GM13977 (cell line): ENCODE measurements at places on chromosomes 6 and 20.

- DNase-seq = no peak
Observed at GRCh38 chr6:137666202-137666774, 172.1 kb upstream of the OLIG3 start.

- DNase-seq = no peak
Observed at GRCh38 chr20:51064137-51064536, 41.2 kb upstream of the KCNG1 start.

GRCh38 chr20:3174442-3175261 is 1.3 kb upstream of the LZTS3 start:
- no peak for DNase-seq

- no peak for DNase-seq
Observed at GRCh38 chr6:37150314-37150713, 19.6 kb upstream of the PIM1 start.

GRCh38 chr20:25865715-25866656 is 169.3 kb upstream of the ZNF337 start:
- peak; percentile 71 for DNase-seq

DNA sequence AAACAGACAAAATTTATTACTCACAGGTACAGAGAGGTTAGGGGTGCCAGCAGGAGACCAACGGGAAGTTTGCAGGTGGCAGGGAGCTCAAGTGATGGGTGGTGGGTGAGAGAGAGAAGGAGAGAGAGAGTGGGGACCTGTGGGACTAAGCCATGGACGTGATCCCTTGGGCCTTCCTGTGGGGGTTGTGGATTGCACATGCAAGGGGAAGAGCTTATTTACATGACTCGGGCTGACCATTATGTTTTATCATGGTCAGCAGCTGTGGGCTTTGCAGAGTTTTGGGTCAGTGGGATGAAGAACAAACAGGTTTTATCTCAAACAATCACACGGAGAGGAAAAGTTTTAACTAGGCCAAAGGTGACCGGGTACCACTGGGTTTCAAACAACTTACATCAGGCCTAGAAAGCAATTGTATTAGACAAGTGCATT is 156.2 kb upstream of the EXOC2 start:
- DNase-seq = no peak

GRCh38 chr6:127586372-127586771 is 9.4 kb downstream of the C6orf58 start:
- no peak for DNase-seq

DNA sequence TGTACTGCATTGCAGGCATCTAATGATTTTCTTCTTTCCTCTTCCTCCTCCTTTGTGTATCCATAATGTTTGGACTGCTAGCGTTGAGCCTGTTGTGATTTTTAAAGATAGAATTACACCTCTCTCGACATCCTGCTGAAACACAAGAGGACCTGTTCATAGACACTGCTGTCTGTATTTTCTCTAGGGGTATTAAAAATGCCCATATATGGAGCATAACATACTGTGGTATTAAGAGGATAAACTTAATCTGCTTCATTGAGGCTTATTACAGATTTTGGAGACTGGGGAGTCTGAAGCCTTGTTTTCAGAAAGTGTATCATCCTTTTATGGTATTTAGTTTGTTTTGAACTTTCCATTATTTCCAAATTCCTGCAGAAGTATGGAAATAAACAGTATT is 414.3 kb downstream of the CDKAL1 start:
- no peak for DNase-seq

DNA sequence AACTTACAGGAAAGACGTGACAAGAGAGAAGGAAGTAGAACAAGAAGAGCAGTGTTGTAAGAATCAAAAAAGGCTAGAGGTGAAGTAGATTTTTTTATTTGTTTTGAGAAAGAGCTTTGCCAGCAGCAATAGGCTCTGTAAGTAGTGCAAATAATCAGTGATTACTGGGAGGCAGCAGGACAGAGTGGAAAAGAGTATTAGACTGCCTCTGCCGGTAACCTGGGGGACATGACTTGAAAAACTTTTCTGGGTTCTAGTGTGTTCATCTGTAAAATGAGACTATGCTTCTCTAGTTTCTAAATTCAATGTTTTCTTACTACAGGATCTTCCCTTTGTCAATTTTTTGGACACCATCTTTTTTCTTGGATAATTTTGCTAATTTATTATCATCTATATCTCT is 5.8 kb upstream of the IRAK1BP1 start:
- DNase-seq = no peak

DNA sequence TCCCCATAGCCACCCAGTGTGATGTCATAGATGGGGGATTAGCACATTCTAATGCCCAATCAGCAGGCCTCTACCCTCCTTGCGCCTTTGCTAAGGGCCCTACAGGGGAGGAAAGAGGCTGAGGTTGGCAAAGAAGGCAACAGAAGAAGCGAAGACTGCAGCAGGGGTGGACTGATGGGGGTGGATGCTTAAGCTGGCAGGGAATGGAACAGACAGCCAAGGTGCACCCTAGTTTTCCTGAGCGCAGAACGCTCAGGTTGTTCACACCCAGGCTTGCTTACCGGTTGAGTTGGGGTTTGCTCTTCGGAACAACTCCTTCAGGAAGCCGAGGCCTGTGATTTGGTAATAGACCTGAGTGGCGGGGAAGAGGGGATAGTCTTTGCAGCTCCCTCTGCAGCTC is 12.7 kb downstream of the MRPS18A start:
- DNase-seq = no peak
